ENCODE measurements at places on chromosomes 11 and 22. TPM values are rescaled to one million over a fixed set of nuclear protein-coding genes. Genes with fewer than 3 reads are reported as not detected.

HMOX1 gene
- polyA plus RNA-seq, result 5.2 TPM

NCF4 gene
- polyA plus RNA-seq, result 6.5 TPM

SGSM1 gene
- 1.6 TPM for polyA plus RNA-seq

DCUN1D5 gene
- 5.8 TPM for polyA plus RNA-seq

CRYBB1 gene
- 0.14 TPM for polyA plus RNA-seq

MOV10L1 gene
- 0.80 TPM for polyA plus RNA-seq

C1QTNF4 gene
- polyA plus RNA-seq, result 3.6 TPM

TRPC6 gene
- polyA plus RNA-seq, result 0.56 TPM

KLHDC7B gene
- not detected for polyA plus RNA-seq

CHRDL2 gene
- 2.0 TPM for polyA plus RNA-seq

EIF3M gene
- 102 TPM for polyA plus RNA-seq

KDM4D gene
- polyA plus RNA-seq, result 0.33 TPM

NCAM1 gene
- 3.0 TPM for polyA plus RNA-seq

OR8G1 gene
- not detected for polyA plus RNA-seq

IZUMO1R gene
- polyA plus RNA-seq, result not detected

SCN2B gene
- polyA plus RNA-seq, result 0.04 TPM

NXPE1 gene
- not detected for polyA plus RNA-seq

C11orf42 gene
- not detected for polyA plus RNA-seq

KCNQ1OT1 gene
- polyA plus RNA-seq, result 0.31 TPM

ZDHHC13 gene
- polyA plus RNA-seq, result 11.5 TPM

MMP13 gene
- not detected for polyA plus RNA-seq

NEFH gene
- 0.99 TPM for polyA plus RNA-seq

THYN1 gene
- polyA plus RNA-seq, result 50.0 TPM

IGSF22 gene
- polyA plus RNA-seq, result 0.77 TPM

PARVG gene
- polyA plus RNA-seq, result 8.1 TPM

BRSK2 gene
- 77.0 TPM for polyA plus RNA-seq

MFRP gene
- polyA plus RNA-seq, result not detected

CRYBB3 gene
- 0.72 TPM for polyA plus RNA-seq

VEGFB gene
- 61.2 TPM for polyA plus RNA-seq

ARHGAP8 gene
- 52.2 TPM for polyA plus RNA-seq

ASCL2 gene
- polyA plus RNA-seq, result 7.0 TPM

RASL10A gene
- polyA plus RNA-seq, result 3.7 TPM

SHISAL1 gene
- polyA plus RNA-seq, result 0.87 TPM

SCYL1 gene
- 83.9 TPM for polyA plus RNA-seq

SFI1 gene
- polyA plus RNA-seq, result 60.3 TPM

OR52N4 gene
- 0.07 TPM for polyA plus RNA-seq

MYEOV gene
- 3.7 TPM for polyA plus RNA-seq

TSPAN32 gene
- 0.49 TPM for polyA plus RNA-seq

OR6A2 gene
- polyA plus RNA-seq, result not detected

USH1C gene
- polyA plus RNA-seq, result 10.1 TPM

SLC29A2 gene
- polyA plus RNA-seq, result 21.7 TPM

POTEH gene
- not detected for polyA plus RNA-seq

CENPM gene
- polyA plus RNA-seq, result 0.65 TPM

YAP1 gene
- 8.7 TPM for polyA plus RNA-seq

ACR gene
- 0.34 TPM for polyA plus RNA-seq

ETS1 gene
- 13.0 TPM for polyA plus RNA-seq

DCPS gene
- polyA plus RNA-seq, result 15.2 TPM

FOLR2 gene
- polyA plus RNA-seq, result 2.4 TPM

PITPNM1 gene
- 34.4 TPM for polyA plus RNA-seq
